ENCODE measurements at places on chromosomes 12 and 14.

DNA sequence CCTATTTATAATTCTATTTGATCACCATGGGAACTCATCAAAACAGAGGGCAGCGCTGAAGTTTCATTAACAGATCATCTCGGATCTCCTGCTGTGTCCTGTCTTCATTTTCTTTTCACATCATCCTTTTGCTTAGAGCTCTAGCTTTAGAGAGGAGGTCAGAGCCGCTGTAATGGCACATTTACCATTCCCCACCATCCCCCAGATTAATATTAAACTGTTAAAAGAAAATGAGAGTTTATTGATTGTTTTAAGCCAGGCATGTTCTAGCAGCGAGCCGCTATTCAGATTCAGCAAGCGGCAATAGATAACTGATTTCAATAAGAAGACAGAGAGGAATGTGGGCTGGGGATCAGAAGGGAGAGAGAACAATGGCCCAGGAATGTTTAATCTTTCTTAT lies 308.8 kb downstream of the EGLN3 start:
- no peak for DNase-seq

- DNase-seq, result peak; percentile 25
These were observed 89.2 kb upstream of the TMEM260 start for GRCh38 chr14:56490379-56490778.

DNA sequence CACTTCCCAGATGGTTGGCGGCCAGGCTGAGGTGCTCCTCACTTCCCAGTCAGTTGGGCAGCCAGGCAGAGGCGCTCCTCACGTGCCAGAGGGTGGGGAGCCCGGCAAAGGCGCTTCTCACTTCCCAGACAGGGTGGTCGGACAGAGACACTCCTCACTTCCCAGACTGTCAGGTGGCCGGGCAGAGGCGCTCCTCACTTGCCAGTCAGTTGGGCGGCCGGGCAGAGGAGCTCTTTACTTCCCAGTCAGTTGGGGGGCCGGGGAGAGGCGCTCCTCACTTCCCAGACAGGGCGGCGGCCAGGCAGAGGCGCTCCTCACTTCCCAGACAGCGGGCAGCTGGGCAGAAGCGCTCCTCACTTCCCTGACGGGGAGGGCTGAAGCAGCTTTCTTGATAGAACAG lies 143.0 kb upstream of the ARID2 start:
- DNase-seq, result no peak

- DNase-seq, result no peak
These were observed 2.3 kb downstream of the PTMS start for GRCh38 chr12:6768437-6768914.

DNA sequence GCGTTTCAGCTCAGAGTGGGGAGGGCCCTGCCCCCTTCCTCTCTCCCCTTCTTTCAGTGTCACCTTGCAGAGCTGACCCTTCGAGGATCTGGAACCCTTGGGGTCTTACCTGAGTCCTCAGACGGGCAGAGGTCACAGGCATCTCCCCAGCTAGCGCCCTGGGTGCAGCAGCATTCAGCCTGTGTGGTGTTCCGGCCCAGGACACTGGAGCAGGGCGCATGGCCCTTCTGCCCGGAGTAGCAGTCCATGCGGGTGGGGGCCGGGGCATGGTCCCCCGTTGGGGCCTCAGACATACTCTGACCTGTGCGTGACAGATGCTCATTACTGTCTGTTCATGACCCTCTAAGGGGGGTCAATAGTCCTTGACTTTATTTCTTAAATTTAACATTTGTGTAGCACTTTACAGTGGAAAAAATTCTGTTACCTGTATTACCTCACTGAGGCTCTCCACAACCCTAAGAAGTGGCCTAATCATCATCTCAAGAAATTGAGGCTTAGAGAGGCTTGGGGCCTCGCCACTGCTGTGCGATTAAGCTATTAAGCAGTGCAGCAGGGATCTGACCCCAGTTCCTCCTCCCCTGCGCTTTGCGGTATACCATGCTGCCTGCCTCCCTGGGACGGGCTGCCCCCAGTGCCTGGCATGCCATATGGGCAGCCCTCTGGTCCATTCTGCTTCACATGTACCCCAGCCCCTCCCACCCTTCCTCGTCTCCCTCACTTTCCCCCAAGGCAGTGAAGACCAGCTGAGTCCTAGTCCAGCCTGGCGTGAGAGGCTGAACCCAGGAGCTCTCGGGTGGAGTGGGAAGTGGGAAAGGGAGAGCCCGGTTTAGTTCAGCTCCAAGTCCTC lies 11.5 kb downstream of the ISCA2 start:
- no peak for DNase-seq

- peak; percentile 88 for DNase-seq
These were observed 4.7 kb downstream of the NAB2 start for GRCh38 chr12:57093415-57094207.

GRCh38 chr14:91402348-91402747 lies 15.3 kb downstream of the CCDC88C start:
- no peak for DNase-seq

DNA sequence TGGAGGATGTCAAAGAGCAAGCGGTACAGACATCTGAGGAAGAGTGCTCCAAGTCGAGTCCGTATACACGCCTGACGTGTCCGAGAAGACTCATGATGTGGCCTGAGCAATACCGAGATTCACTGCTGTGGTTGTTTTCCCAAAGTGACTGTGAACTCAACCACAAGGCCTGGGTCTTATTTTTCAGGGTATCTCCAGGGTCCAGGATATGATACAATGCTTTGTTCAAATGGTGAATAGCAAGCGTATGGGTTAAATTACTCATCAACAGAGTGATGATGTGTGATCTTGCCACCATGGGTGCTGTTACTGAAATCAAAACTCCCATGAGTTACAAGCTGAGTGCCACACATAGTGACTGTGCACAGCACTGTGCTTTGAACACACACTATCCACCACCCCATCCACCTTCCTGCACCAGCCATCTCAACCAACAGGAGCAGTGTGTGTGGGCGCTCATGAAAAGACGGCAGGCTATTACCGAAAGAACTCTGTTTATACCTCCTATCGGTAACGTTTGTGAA lies 109.6 kb downstream of the BCAT1 start:
- DNase-seq, result peak; percentile 55

- DNase-seq, result peak; percentile 21
These were observed 54.4 kb upstream of the RFLNA start for GRCh38 chr12:124240493-124240892.

DNA sequence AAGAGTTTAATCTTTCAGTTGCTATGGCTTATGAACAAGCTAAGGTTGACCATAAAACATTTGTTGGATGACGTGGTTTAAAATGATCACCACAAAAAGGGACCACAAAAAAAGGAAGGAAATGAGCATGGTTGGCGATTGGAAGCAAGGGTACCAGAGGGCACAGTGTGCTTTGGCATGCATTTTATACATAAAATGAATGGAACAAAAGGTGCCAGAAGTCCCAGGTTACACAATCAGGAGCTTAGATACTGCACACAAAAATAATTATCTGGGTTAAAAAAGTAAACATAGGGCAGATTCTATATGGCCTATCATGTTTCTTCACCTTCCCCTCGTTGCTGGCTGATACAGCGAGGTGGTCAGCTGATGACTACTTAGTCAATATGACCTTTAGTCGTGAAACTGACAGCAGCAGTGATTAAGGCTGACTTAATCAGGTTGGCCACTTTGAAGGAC lies 50.7 kb downstream of the ZC3H14 start:
- DNase-seq, result peak; percentile 7

DNA sequence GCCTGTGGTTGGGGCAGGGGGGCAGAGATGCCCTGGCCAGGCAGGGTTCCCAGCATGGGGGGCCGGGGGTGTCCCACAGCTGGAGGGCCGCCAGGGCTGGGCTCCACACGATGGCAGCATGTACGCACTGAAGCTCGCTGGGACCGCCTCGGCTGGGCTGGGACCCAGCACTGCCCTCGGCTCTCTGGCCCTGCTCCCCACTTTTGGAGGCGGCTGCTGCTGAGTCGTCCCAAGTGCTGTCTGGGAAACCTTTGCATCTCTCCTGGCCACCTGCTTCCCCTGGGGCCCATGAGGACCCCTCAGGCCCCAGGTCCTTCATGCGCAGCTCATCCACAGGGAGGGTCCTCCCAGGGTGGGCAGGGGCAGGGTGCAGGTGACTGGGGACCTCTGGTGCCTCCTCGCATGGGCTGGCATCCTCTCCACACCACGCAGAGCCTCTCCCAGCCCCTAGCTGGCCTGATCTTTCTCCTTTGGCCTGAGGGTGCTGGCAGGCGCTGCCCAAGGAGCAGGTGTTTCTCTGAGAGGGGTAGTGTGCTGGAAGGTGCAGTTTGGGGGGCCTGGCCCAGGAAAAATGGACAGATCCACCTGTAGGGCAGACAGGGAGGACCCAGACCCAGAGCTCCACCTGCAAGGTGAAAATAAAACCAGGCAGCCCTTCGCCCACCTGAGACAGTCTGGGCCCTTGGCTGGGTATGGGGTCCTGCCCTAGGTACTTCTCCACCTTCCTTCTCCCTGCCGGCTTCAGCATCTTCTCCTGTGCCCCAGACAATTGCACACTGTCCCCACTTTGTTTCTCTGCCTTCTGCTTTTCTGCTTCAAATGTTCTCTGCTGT lies 46.9 kb downstream of the DLK1 start:
- DNase-seq, result no peak

- DNase-seq, result no peak
These were observed 184.1 kb downstream of the PRKD1 start for GRCh38 chr14:29743531-29743930.

DNA sequence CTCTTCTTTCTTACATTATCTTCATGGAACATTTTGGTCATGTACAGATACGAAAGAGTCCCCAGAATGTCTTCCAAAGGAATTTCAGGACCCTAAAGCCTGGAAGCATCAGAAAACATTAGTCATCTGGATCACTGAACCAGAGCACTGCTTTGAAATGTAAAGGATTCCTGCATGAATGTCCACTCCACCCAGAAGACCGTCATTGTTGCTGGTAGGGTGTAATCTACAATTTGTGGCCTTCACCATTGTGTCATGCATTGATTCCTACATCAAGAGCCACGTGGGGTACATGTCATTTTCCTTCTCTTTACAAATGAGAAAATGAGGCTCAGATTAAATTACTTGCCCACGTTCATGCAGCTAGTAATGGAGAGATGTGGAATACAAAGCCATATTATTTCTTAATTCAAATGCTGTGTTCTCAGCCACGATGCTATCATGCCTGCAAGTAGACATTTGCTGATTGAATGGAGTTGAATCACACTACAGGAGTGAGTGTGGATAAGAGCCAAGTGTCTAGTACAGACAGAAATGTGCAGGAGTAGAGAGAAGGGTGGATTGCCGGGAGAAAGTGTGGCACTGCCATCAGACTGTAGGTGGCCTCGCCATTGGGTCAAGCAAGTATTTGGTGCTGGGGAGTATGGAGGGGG lies 231.2 kb downstream of the C12orf75 start:
- DNase-seq, result no peak

GRCh38 chr14:93716002-93716745 lies 72.1 kb downstream of the PRIMA1 start:
- DNase-seq, result no peak

GRCh38 chr14:81423504-81423903 lies 23.4 kb upstream of the STON2 start:
- DNase-seq, result no peak

DNA sequence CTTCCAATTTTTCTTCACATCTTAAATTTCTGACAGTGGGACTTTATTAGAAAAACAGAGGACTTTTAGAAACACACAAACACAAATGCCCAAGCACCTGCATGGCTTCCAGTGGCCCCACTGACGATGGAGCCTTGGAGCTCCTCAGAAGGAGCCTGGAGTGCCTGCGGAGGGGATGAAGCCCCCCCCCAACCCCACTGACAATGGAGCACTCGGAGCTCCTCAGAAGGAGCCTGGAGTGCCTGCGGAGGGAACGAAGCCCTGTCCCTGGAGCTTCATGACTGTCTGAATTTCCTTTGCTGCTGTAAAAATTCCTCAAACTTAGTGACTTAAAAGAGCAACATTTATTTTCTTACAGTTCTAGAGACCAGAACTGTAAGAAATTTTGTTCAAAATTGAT lies 80.1 kb upstream of the VRK1 start:
- no peak for DNase-seq

- DNase-seq, result peak; percentile 78
These were observed 9.5 kb upstream of the NR4A1 start for GRCh38 chr12:52041695-52042123.

DNA sequence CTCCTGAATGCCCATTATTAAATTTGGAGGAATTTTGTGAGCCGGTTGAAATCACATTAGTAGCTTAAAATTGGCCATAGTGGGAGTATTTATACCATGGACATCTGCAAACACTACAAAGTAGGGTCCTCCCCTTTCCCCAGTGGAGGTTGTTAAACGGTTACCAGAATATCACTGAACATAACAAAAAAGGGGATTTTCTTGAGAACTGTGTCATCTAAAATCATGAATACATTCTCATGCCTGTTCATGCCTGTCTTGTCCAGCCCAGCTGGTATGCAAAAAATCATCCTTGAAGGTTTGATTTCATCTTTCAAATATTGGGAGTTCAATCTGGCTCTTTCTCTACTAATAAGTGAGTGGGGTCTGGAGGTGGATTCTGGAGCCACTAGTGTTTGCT lies 96.4 kb downstream of the OTOGL start:
- no peak for DNase-seq

GRCh38 chr12:132194056-132194455 lies 49.8 kb downstream of the NOC4L start:
- no peak for DNase-seq

- no peak for DNase-seq
These were observed 46.0 kb upstream of the TRAF3 start for GRCh38 chr14:102731101-102731870.

DNA sequence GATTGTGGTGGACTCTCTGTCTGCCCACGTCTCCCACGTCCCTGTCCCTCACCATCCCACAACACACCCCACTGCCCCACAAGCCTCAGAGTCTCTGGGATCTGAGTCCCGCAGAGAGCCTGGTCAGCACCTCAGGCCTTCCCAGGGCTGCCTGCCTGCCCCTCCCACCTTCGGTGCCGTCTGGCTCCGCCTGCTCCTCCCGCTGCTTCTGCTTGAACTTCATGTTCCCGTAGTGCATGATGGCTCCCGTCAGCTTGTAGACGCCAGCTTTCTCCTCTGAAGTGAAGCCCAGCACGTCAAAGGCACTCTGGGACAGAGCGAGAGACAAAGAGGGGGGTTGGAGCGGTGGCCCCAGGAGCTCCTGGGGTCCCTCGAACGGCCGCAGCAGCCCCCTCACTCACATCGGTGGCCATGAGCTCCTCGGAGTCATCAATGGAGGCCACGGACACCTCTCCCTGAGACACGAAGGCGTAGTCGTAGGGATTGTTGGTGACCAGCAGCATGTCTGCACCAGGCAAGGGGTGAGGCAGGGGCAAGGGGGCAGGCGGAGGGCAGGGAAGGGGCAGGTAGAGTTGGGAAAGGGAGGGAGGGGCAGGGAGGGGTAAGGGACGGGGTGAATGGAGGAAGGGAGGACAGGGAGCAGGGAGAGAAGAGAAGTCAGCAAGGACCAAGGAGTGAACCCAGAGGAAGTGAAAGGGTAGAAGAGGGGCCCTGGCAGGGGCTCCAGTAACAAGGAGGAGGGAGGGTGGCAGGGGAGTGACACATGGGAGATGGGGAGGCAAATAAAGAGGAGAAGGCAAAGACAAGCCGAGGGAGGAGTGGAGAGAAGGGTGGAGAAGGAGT lies 5.6 kb downstream of the MYH6 start:
- no peak for DNase-seq

DNA sequence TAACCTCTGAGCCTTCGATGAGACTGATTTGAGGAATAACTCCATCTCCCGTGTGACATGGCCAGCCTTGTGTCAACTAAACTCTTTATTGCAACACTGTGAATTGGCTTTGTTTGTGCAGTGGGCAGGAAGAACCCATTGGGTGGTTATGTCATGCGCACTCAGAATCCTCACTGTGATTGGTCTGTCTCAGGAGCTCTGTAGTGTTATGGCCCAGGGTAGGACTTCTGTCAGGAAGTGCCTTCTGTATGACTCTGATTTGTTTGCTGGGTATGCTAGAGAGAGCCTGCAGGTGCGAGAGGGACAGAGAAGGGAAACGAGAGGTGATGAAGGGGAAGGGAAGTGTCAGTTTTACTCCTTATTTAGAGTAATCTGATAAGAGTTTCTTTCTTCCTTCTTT lies 71.5 kb upstream of the DCD start:
- no peak for DNase-seq
